ENCODE measurements at places on chromosomes 1 and 21.

GRCh38 chr1:201013991-201014815 is 9.3 kb downstream of the KIF21B start:
- no peak for DNase-seq

DNA sequence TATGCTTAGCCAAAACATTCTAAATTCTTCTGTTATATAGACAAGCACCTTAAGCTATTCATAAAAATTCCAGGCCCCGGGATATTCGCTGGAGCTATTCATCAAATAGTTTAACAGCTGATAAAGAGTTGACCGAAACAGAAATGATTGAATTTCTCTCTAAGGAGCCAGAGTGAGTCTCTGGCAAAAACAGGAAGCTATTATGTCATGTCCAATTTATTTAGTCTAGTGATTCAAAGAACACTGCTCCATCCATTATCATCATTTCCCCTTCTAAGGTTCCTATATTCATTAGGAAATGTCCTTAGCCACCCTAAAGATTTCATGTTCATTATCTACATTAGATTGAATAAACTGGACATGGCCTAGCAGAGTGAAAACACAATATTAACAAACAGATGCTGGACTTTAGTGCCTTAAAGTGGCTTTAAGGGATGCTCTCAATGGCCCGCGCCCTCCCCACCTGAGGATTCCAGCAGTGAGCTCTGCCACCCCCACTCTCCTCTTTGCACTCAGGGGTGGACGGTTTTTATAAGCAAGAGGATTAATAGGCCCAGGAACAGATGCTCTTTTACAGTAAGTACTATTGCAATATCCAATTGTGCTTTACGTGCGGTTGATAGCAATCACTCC is 122.1 kb upstream of the RGS1 start:
- DNase-seq = no peak

- DNase-seq = no peak
These were observed 13.0 kb downstream of the NES start for GRCh38 chr1:156664046-156664766.

DNA sequence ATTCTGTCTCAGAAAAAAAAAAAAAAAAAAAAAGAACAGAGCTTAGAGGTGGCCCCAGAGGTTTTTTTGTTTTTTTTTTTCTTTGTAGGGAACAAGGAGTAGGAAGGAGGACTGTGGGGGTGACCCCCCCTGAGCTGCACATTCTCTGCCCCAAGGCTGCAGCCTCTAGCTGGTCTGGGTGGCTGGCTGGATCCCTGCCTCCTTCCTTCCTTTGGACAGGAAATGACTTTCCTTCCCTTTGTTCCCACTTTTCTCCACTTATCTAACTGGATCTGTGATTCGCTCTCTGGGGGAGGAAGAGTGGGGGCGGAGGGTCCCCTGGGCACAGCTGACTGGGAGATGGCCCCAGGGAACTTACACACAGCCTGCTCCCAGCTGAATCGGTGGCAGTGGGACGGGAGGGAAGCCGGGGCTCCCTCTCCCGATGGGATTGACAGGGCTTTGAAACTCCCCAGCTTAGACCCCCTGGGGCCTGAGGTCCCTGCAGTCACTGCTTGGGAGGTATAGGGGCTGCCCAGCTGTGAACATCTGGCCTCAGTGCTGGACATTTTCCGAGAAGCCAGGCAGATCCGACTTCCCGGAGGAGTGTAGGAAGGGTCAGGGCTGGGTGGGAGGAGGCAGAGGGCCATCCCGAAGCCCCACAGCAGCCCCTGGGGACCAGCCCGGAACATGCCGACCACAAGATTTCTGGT is 2.1 kb downstream of the FBLIM1 start:
- DNase-seq = no peak

DNA sequence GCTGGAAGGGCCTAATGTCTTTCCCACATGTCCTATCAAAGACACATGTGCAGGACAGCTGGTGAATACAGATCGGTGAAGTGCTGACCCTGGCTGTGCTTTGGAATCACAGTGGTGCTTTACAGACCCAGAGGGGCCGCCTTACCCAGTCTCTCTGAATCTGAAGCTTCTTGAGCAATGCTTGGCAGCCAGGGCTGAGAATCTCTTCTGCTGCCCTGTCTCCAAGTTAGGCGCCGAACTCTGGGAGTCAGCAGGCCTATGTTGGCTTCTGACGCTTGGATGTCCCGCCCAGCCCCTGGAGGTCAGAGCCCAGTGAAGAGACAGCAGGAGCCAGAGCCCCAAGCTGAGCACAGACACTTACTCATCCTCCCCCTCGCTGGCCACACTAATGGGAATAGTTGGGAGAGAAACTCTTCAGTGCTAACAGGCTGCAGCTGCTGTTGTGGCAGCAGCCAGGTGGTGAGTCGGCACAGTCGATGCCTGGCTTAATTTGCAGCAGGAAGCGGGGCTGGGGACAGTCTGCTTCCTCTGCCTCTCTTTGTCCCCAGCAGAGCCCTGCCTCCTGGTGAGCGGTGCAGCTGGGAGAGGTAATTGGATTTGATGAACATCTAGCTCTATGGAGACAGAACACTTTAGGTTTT is 68.1 kb downstream of the URB2 start:
- no peak for DNase-seq

DNA sequence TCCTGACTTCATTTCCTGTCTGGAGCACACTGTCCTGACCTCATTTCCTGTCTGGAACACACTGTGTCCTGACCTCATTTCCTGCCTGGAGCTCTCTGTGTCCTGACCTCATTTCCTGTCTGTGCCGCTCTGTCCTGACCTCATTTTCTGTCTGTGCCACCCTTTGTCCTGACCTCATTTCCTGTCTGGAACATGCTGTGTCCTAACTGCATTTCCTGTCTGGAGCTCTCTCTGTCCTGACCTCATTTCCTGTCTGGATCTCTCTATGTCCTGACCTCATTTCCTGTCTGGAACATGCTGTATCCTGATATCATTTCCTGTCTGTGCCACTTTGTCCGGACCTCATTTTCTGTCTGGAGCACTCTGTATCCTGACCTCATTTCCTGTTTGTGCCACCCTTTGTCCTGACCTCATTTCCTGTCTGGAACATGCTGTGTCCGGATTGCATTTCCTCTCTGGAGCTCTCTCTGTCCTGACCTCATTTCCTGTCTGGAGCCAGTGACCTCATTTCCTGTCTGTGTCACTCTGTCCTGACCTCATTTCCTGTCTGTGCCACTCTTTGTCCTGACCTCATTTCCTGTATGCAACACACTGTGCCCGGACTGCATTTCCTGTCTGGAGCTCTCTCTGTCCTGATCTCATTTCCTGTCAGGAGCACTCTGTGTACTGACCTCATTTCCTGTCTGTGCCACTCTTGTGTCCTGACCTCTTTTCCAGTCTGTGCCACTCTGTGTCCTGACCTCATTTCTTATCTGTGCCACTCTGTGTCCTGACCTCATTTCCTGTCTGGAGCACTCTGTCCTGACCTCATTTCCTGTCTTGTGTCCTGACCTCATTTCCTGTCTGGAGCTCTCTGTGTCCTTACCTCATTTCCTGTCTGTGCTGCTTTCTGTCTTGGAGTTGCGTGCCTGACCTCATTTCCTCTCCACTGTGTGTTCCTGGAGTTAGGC is 27.6 kb downstream of the SKI start:
- DNase-seq = peak; percentile 54

- no peak for DNase-seq
These were observed 30.9 kb downstream of the ERG start for GRCh38 chr21:38467374-38467773.

DNA sequence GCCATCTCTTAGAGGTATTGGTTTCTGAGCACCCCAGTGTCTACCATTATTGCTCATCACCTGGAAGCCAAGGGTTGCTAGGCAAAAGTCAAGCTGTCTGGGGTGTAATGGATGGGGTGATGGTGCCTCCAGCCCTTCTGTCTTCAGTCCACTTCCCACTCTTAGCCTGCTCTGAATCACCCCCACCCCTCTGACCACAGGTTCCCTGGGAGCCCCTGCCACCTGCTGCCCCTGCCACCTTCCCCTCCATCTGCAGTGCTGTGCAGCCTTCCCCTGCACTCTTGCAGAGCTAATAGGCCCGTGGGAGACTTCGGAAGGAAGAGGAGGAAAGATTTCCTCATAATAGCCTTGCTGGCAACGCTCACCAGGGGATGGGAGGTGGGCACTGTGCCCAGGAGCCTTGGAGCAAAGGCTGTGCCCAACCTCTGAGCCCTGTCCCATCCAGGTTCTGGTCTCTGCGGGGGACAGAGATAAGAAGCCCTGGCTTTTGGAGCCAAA is 35.5 kb downstream of the CAPN2 start:
- no peak for DNase-seq

GRCh38 chr1:160367934-160368923 is 1.4 kb downstream of the NHLH1 start:
- DNase-seq = no peak

DNA sequence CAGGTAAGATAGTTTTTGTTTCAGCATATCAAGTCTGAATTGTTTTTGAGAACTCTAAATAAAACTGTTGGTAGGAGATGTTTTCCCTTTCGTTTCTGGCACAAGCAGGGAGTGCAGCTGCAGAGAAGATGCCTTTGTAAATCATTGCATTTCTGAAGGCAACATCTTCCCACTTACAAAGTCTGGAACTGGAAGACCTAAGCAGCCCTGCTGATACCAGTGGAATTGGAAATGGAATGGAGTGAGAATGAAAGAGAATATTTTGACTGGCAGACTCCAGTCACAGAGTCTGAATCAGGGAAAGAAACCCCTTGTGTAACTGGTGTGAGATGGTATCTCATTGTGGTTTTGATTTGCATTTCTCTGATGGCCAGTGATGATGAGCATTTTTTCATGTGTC is 815.6 kb downstream of the LTN1 start:
- DNase-seq = no peak

- no peak for DNase-seq
These were observed 25.7 kb upstream of the VPS13D start for GRCh38 chr1:12204140-12204539.

DNA sequence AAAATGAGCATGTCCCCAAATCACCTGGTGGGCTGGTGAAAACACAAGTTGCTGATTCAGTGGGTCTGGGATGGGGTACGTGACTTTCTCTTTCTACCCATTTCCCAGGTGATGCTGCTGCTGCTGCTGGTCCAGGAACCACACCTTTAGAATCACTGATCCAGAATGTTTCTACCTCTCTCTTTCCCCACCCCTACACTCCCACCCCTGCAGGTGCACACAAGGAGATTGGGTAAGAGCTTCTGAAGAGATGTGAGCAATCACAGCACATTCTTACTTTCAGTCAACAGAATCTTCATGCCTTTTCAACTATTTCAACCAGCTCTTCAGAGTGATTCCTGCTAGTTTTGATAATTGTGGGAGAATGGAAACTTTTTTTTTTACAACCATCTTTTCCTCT is 130.9 kb downstream of the LMX1A start:
- no peak for DNase-seq

DNA sequence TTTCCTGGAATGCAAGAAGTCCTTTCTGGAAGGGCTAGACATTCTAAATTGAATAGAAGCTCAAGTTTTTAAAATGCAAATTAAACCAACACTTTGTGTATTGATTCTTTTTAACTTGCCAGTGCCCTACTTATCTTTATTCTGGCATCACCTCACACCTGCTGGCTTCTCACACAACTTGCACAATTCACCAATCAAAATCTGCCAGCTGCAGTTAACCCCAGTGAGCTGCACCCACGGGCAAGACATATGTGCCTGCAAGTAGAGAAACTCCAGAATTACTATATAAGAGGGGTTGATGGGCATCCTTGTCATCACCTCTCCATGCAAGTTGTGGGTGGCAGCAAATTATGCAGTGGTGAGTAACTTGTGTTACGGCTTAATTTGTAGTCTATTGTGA is 11.7 kb upstream of the PLPPR4 start:
- no peak for DNase-seq

DNA sequence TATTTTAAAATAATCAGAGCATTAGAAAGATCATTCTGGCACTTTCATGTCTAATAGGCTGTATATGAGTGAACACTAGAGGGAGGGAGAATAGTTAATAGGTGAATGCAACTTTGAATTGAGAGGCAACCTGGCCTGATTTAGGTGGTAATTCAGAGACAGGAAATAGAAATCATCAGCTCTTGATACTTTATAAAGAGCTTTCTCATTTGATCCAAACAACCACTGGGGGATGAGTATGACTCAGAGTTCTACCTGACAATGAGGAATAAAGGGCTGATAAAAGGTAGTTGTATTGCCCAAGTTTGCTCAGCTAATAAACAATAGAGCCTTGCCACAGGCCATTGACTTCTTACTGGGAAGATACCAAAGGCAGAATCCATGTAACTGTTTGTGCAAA is 5.2 kb upstream of the FAM89A start:
- DNase-seq = no peak

DNA sequence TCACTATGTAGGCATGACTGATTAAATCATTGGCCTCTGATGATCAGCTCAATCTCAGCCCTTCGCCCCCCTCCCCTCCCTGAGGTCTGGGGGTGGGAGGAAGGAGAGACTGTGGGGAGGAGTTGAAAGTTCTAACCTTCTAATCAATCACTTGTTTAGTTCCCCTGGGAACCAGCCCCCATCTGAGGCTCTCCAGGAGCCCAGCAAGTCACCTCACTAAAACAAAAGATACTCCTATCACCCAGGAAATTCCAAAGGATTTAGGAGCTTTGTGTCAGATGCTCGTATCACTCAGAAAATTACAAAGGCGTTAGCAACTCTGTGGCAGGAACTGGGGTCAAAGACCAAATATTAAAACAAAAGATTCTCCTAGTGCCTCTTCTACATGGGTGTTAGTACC is 21.6 kb downstream of the SYF2 start:
- no peak for DNase-seq
